ENCODE measurements at places on chromosomes 6 and 20.

DNA sequence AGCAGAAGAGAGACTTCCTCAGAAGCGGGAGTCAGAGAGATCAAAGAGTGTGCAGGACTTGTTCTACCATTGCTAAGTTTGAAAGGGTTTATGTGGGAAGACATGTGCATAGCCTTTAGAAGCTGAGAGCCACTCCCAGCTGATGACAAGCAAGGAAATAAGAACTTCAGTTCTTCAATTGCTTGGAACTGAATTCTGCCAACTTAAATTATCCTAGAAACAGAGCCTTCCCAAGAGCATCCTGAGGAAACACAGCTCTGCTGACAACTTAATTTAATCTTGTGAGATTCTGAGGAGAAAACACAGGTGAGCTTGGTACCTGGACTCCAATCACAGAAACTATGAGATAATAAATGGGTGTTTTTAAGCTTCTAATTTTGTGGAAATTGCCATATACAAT, 150.6 kb upstream of the OGFRL1 start:
- DNase-seq = no peak

DNA sequence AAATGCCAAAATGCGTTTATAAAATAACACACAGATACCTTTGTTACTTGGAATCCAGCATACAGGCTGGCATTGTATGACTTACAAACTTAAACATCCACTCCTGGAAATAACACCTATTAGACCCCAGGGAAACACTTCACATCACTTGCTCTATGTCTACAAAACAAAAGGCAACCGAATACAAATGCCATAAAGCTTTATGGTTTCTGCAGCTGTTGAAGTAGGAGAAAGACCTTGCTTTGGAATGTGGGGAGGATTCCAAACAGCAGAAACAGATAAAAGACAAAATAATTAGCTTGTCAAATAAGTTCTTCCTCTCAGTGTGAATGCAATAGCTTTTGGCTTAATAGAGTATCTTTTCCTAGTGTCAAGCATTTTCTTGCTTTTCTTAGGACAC, 9.8 kb upstream of the AMD1 start:
- DNase-seq = no peak

DNA sequence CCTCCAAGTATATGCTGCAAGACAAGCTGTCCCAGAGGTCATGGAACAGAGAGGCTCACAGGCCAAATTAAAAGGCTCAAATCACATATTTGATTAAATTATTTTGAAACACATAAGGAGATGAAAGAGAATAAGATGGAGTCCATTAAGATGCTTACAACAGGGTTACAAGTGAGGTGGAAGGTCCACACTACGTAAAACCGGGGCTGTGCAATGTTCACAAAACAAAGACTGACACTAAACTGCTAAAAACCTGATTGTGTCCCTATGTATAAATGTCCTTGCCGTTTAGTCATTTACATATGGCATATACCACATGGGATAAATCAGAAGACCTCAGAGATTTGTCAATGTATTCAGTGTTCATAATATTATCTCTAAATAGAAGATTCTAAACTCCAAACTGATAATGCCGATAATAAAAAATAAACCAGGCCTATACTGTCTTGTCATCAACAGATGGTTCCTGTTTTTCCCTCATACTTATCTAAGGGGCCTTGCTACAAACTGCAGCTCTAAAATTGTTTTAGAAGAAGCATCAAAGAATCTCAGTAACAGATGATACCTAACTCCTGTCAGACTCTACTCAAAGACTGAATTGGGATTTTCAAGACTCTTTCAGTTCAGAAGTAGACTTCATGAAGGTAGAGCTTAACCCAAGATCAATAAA, 51.8 kb upstream of the RIPOR2 start:
- DNase-seq = no peak

DNA sequence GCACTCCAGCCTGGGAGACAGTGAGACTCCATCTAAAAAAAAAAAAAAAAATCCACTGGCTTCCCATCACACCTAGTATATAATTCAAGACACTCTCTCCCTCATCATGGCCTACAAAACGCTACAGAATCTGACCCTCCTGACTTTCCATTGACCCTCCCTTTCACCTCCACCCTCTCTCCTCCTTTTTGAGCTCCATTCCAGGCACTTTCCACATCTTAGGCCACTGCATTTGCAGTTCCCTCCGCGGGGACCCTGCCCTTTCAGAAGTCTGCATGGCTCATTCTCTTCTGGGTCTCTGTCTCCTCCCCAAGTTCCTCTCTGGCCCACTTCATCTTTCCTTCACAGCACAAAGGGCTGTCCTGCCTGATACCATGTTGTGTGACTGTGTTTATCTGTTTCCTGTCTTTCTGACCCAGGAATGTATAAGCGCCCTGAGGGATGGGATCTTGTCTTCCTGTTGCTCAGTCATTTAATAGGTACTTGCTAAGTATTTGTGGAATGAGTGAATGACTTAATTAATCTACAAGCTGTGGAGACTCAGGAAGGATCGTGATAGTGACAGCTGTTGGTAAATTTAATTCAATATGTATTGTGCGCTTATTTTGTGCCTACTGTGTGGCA, 35.2 kb downstream of the NCR2 start:
- no peak for DNase-seq

Data from effector CD4-positive, alpha-beta T cell (primary cell).